ENCODE measurements at places on chromosomes 11 and 22.

DNA sequence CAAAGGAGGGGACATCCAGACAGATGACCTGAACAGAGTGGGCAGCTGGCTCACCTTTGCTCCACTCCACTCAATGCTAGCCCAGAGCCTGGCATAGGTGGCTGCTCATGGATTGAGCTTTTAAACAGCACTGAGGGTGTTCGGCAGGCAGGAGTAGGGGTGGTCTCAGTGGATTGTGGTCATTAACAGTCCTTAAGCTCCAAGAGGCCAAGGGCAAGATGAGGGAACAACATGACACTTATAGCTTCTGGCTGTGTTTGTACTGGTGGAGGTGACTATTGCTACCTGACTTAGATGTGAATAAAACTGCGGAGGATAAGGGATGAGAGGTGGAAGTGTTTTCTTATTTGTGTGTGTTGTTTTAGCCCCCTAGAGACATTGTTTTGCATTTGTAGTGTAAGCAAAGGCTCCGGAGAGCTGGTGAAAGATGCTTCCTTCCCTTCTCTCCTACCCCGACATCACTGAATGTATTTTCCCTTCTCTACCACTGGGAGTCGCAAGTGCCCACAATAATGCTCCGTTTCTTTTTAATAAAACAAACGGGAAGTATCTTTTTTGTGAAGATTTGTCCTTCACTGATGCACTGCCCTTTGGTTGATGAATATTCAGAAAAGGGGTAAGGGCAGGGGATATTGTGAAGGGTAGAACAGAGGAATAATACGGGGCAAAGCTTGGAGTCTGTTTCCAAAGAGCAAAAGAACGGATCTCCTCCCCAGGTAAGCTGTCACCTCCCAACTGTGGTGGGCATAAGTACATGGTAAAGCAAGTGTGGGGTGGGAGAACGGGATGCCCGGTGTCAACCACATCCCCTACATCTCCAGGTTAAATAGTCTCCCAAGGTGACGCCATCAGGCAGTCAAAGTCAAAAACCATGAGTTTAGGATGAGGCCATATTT, 27.5 kb upstream of the MTNR1B start:
- DNase-seq, result peak; percentile 61

DNA sequence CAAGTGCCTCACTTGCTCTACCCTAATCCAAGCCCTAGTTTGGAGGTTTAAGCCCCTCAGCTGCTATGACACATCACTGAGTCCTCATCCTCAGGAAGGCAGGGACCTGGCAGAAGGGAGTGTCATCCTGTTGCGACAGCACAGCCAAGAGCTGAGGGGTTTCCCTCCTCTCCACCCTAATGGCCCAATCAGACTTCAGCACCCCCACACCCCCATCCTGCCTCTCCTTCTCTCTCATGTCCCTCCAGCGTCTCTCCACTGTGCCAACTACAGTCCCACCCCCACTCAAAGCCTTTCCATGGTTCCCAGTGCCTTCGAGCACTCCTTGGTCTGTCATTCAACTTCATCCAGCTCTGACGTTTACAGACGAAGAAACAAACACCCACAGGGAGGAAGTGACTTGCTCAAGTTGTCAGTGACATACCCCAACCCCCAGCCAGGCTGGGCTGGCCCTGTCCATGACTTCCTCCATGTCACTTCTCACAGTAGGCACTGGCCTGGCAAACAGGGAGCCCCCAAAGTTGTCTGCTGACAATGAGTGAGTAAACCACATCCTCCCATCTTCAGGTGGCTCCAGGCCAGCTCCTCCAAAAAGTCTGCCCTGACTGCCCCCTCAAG, 15.6 kb downstream of the ARAP1 start:
- peak; percentile 63 for DNase-seq

DNA sequence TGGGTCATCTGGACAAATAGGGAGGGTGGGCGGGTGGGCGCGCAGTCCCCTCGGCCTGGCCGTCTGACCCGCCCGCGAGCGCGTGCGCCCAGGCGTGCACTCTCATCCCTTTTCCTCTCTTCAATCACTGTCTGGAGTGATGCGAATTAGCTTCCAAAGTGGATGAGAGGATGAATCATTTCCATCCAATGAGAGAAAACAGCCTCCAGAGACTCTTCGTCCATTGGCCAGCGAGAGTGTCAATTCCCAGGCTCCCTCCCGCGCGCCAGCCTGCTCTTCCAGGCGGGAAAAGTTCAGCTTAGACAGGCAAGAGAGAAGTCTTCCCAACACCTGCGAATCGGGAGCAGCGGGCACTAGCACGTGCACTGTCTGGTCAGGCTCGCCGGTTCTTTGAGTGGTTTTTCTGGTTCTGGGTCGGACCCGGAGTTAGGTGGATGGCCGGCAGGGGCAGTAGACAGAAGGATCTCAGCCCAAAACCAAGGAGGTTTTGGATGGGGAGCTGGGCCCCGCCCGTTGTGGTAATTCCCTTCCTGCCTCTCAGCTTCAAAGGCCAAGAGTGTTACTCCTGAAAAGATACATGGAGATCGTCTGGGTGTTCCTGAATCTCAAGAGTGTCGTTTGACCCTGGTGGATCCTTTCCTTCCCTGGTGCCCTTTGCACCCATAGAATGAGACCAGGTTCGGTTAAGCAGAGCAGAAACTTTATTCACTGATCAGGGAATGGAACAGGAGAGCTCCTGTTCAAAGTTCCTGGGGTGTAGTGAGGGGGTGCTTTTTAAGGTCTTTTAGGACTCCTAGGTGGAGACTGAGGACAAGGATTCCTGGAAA, 33.4 kb upstream of the GLYATL1 start:
- peak; percentile 81 for DNase-seq

- no peak for DNase-seq
These were observed 981.0 kb upstream of the FAT3 start for GRCh38 chr11:91243630-91244029.

DNA sequence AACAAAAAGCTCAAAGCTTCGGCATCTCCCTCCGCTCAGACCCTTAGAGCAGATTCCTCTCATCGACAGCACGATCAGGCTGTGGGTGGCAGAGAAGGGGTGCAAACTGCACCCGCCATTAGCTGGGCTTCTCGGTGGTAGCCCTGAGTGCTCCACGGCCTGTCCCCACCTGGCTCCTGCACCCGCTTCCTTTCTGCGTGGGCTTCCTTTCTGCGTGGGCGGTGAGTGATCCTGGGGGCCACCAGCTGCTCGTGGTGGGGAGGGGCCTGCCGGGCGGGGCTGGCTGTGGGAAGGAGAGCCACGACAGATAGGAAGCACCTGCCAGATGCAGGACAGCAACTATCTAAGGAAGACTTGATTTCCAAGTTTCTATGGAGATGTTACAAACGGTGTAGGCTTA, 55.0 kb downstream of the BRD1 start:
- DNase-seq, result no peak

Measured in hepatic stellate cell (primary cell).